HT1080 (cell line): ENCODE measurements at places on chromosomes 1 and 21. TPM values are rescaled to one million over a fixed set of nuclear protein-coding genes. Genes with fewer than 3 reads are reported as not detected.
A peak's percentile ranks its signal among the peaks of the same experiment; 100 is the strongest.

MLLT11 gene
- 8.8 and 9.8 TPM in 2 replicates for total RNA-seq

F13B gene
- not detected in 2 replicates for total RNA-seq

EPHA10 gene
- 0.06 TPM in 1 of 2 replicates, not detected in the other for total RNA-seq

RIT1 gene
- 9.1 and 10.1 TPM in 2 replicates for total RNA-seq

SLC45A3 gene
- total RNA-seq = 10.7 and 13.2 TPM in 2 replicates

- DNase-seq = no peak
Observed at GRCh38 chr1:237763751-237764150, 127.0 kb downstream of the ZP4 start.

DNA sequence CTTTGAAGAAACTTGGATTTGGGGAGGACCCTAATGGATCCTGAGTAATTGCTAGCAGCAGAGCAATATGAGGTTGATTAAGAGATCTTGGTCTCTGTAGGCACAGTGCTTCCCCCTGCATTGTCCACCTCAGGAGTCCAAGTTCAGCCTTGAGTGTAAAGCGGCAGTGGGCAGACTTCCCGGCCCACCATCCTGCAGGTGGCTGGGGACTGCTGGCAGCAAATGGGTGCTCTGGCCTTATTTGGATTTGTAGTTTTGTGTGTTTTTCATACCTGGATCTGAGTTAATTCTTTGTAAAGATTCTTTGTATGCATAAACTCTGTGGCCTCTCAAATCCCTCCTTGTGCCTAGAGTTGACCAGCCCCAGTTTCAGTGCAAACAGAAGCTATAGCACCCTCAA is 7.6 kb downstream of the BARHL2 start:
- no peak for DNase-seq

DNA sequence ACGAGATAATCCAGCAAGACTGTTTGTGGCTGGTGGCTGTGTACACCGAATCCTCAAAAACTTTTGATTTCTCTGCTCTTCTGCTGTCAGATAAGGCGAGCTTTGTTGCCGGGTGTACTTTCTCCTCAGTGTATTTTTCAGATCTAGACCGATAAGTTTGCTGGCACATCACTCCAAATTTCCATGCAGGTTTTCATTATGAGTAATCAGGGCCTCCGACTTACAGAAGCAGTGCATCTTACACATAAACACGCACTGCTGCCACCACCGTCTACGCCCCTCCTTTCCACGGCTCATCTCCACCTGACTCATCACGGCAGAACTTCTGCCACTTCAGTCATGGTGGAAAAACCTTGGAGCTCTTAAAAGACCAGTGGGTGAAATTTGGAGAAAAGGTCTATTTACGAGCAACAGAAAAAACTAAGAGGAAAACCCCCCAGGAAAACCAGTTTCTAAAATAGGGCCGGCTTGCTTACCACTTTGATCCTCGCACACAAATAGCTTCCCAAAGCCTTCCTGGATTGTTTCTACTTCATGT is 7.7 kb downstream of the ZBTB21 start:
- DNase-seq = peak; percentile 77

DNA sequence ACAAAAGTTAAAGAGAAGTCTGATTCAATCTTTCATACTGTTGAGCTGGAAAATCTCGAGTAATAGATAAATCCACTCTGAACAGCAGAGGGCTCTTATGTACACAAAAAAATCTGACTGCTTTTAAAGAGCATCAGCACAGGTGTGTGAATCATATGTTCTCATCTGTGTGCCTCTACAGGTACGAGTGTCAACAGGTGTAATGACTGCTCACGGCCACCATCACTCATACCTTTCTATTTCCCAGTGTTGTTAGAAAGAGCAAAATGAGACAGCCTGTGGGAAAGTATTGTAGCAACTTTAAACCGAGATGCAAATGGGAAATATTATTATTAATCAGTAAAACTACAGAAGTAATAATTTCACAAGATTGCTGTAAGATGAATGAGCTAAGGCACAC is 49.0 kb upstream of the SCAF4 start:
- no peak for DNase-seq
